IPS-NIHi11 (cell line): ENCODE measurements at places on chromosomes 2 and 18.

GRCh38 chr18:76844742-76845477 is 22.6 kb downstream of the ZNF236 start:
- DNase-seq = no peak

DNA sequence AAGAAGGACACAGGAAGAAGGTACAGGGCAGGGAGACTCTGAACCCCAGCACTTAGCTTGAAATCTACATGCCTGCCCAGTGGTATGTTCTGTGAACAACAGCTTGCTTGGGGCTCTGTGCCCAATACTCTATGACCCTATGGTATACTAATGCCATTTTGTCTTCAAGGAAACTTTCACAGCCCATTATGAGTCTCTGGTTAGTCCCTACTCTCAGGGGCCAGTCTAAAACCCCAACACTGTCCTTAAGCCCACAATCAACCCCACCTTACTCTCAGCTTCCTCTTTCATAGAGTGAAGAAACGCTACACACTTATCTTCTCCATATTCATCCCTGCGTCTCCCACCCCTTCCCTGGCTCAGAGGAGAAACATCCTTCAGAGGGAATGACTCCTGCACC is 16.0 kb downstream of the NEB start:
- no peak for DNase-seq

DNA sequence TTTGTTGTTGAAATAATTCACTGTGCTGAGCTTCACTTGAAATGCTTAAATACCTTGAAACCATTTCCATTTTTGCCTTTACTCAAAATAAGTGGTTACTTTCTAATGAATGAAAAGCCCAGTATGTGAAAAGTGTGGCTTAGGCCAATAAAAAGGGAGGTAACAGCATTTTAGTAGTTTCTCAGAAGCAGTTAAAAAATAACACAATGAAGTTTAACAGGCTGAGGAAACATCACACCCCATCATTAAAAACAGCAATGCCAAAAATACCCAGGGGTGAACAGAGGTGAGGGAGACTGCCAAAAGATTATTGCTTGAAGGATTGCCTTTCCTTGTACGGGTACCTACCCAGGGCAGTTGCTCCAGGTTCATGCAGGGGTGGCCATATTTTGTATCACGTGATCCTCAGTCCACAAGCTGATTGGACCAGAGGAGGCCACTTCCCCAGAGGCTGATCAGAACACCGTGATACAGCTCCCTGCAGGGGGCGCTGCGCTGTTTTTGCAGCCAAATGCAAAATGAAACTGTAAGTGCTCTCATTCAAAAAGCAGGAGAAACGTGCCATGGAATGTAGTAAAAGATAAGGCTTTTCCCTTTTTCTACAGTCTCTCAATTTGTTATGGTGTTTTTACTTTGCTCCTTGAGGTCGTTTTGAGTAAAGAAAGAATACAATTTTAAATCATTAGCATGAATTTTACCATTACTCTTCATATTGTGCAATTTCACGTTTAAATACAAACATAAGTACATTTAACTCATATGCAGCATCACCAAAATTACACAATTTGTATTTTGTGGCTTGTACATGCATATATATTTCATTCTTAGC is 70.2 kb upstream of the SH3BP4 start:
- DNase-seq = peak; percentile 94

- no peak for DNase-seq
Measured at GRCh38 chr2:62604336-62604735, 98.3 kb upstream of the TMEM17 start.

DNA sequence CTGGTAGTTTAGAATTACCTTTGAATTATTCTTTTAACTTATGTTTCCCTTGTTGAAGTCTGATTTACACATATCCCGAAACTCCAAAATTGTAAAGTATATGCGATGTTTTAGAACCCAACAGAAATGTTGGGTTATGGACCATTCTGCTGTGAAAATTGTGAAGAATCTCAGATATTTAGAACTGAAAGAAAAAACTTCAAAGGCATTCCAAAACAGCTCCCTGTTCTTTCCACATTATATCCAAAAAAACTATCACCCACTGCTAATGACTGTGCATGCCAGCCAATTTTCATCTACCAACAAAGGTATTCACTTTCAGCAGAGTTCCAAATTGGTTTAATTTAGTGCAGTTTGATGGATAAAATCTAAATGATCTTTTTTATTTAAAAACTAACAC is 21.5 kb upstream of the PDE1A start:
- no peak for DNase-seq
